Aorta (tissue), 5 donors: ENCODE measurements at places on chromosomes 6 and 20. TPM values are rescaled to one million over a fixed set of nuclear protein-coding genes. Genes with fewer than 3 reads are reported as not detected.

The ALDH8A1 gene
- total RNA-seq, result 1.6 TPM

DNA sequence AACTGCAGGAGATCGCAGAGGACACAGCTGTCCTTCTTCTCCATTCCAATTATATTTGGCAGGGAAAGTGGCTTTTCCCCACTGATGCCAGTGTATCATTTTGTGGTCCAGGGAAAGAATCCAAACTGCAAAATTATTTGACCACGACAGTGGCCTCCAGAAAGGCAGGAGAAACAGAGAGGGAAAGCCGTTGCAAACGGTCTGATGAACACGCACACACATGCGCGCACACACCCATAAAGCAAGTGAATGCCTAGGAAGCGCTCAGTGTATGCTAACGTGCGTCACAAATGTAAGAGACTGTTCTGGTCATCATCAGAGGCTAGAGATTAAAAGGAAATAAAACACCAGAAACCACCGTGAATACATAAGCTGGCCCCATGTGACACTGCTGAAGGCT is 54.0 kb downstream of the NPEPL1 start:
- DNase-seq, result no peak

DNA sequence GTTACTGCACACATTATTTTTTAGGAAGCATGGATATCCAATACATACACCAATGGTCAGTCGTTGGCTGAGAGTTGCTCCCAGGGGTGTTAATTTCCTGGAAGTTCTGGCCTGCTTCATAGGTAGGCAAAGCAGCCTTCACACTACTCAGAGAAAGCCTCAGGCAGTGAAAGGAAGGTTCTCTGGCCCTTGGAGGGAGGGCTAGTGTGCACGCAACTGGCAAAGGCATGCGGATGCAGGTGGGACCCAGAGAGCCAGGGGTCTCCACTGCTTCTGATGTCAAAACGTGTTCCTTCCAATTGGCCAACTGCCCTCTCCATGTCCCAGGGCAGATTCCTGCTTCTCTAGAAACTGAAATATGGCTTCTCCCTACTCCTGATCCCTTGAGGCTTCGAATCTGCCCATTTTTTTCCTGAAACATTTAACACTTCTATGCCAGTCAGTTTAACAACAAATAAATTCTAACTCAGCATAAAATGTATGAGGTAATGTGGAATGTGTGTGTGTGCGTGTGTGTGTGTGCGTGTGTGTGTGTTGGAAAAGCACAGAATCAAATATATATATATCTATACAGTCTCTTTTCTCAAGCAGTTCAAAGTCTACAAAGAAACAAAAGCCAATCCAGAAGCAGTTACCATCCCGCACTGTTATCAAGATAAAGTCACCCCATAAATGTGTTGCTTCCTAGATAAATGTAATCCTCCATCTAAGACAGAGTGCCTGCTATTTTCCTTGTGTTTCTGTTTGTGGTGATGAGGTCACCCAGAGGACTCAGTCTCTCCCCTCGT is 94.0 kb upstream of the HIVEP1 start:
- DNase-seq, result no peak

The PNLDC1 gene
- 0.26 TPM for total RNA-seq

DNA sequence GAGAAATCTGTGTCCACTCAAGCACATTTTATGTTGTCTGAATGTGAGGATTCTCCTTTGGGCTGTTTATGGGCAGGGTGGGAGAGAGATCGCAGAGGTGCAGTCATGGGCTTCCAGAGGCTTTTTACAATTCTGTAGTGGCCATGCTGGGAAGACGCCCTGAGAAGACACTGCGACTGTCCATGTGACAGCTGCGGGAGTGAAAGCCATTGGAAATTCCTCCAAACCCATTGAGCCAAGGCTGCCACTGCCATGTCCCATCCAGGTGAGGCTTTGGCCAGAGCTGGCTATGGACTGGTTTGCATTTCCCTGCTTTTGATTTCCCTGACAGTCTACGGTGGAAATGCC is 216.9 kb upstream of the ECI2 start:
- DNase-seq, result no peak

- no peak for DNase-seq
Observed at GRCh38 chr6:52317841-52318581, 33.5 kb upstream of the MCM3 start.

DNA sequence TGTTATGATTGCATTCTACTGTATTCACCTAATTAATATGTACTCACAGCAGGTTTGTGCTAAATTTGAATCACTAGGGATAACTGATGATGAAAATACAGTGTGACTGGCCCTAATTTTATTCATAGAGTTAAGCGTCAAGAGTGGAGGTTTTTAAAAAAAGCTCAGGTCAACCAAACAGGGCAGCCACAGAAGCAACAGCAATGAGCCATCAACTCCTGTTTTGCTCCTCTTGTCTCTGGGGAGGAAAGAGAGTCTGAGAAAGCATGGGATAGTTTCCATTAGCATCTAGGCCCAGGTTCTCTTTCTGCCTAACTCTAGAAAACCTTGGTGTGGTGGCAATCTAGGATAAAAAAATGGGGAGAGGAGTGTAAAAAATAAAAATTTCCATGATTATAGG is 122.1 kb downstream of the OGFRL1 start:
- no peak for DNase-seq

GRCh38 chr6:70479236-70479635 is 65.9 kb downstream of the FAM135A start:
- no peak for DNase-seq

The CLPSL1 gene
- total RNA-seq, result not detected

The CALHM6 gene
- 5.7 TPM for total RNA-seq

DNA sequence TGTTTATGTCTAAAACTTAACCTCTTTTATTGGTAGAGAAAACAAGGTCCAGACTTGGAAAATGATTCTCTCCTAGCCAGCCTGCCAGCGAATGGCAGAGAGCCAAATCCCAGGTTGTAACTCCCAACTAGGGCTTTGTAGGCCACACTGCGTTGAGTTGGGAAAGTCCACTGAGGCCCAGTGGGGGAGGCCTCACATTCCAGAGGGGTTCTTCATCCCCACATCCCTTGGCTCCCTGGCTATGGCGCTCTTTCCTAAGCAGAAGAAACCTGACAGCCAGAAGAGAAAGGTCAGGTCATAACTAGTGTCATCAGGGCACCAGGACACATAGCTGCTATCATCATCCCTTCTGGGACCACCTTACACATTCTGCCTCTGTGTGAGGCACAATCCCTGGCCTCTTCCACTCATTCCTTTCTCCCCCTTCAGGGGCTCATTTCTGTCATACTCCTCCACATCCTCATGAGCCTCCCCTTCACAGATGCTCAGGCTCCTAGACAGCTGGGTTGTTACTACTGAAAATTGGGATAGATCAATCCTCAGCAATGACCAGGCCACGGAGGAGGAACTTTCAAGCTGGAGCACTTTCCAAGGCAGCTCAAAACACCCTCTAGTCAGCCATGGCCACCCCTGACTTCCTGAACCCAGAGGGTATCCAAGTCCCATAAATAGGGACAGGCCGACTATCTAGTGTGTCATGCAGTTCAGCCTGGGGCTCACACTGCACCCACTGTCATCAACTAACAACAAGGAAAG is 48.6 kb downstream of the TCP11 start:
- DNase-seq, result peak; percentile 75

DNA sequence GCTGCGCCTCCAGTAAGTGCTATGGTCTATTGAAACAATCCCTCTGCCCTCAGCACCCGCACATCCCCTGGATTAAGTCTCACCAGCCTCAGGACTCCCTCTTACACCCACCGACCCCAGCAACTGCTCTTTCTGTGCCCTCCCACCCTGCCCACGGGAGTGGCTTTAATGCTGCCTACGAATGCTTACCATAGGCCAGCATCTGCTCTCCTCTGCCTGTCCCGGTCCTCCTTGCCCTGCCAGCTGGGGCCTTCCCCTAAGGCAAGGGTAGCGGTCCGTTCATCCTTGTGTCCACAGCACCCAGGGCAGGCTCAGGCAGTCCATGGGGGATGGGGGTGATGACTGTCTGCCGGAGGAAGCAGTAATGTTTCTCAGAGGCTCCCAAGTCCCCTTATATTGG is 4.1 kb downstream of the EBF4 start:
- DNase-seq, result no peak

- no peak for DNase-seq
Observed at GRCh38 chr20:8766868-8767390, 302.0 kb upstream of the PLCB4 start.

DNA sequence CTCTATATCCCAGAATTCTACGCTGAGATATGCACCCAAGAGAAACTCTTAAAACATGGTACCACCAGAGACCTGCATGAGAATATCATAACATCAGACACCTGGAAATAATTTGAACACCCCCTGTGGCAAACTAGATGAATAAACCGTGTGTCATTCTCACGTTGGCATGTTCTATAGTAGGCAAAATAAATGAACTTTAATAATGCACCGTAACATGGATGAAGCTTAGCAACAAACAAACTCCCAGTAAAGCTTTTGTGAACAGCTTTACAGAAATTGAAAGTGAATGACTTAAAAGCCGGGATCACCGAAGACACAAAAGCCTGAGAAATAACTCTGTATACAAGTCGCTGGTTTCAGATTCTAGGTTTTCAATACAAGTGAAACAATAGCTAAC is 1166.8 kb upstream of the CITED2 start:
- no peak for DNase-seq

GRCh38 chr20:34753706-34754461 is 49.7 kb downstream of the TP53INP2 start:
- DNase-seq, result no peak

GRCh38 chr6:34027445-34027936 is 118.4 kb downstream of the GRM4 start:
- DNase-seq, result no peak

DNA sequence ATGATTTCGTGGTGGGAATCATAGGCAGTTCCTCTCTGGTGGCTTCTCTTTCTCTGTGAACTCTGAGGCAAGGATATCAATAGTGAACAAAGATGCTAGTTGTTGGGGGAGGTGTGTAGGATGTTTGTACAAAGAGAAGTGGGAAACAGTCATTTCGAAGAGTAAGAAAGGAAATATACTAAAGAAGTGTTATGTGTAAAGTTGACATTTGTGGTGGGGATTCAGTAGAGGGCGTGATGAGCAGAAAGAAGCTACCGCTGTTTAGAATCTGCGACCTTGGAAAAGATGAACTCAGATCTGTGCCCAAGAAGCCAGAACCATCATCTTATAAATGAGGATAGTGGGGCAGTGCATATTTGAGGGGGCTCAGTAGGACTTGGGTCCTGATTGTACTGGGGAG is 11.4 kb downstream of the SLC35F1 start:
- no peak for DNase-seq

DNA sequence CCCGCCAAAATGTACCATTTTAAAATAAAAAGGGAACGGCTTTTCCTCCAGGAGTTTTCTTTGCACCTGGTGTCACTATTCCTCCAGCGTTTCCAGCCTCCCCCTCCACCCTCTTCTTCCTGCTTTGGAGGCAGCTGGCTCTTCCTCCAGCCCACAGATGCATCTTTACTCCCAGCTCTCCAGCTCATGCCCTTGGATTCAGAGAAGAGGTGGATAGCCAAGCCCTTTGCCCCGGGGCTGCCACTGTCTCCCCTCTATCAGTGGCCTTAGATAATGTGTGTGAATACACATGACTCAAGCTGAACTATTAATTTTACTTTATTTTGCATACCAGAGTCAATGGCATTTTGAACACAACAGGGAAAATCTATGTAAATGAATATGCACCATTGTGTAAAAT is 15.3 kb upstream of the CDH4 start:
- DNase-seq, result no peak

- no peak for DNase-seq
Observed at GRCh38 chr6:107712665-107713551, 111.2 kb downstream of the SCML4 start.

The PTPRT gene
- 0.18 TPM for total RNA-seq

- no peak for DNase-seq
Observed at GRCh38 chr6:17858584-17858983, 128.9 kb downstream of the KIF13A start.

- no peak for DNase-seq
Observed at GRCh38 chr6:99064834-99065233, 117.1 kb upstream of the FBXL4 start.

The ZKSCAN8 gene
- 20.7 TPM for total RNA-seq

DNA sequence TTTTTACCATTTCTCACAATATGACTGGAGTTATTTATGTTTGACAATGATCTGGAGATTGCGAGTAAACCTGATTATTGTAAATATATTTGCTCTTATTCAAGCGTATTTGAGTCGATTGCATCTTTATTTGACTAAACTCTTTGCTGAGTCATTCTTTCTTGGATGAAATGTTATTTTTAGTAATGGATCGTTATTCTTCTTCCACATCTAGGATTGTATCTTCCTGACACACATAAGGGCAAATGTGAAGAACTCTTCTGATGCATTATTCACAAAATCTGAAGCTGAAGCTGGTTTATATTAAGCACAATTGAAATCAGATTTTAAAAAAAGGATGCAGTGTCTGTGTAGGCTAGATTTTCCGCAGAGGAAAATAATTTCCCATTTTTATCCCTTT is 68.2 kb downstream of the SEL1L2 start:
- DNase-seq, result no peak

DNA sequence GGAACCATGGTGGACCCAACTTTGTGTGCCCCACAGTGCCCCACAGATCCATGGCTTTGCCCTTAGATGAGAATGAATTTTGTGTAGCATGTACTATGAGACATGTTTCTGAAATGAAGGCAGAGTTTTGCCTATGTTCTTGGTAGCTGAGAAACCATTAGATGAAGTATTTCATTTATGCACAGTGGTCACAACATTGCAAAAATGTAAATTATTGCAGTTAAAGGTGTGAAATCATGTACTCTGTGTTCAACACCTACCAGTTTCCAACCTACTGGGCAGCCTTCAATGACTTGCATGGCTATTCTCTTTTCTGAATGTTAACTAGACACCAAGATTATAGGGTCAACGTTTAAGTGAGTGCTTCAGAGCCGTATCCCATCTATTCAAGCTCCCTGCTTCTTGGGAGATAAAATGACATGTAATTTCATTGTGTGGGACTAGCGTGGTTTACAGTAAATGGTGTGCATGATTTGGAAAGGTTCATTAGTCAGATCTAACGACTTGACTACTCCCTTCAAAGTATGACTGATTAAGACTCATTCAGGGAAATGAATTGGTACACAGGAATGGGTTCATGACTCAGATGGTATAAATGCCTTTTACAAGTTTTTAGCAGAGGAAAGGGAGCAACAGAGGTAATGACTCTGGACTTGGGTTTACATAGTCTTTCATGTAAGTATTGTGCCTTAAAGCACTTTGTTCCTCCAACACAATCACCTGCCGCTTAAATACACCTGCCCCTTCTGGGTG is 106.1 kb upstream of the AKIRIN2 start:
- no peak for DNase-seq

GRCh38 chr6:156741287-156742073 is 35.7 kb upstream of the ARID1B start:
- DNase-seq, result no peak

DNA sequence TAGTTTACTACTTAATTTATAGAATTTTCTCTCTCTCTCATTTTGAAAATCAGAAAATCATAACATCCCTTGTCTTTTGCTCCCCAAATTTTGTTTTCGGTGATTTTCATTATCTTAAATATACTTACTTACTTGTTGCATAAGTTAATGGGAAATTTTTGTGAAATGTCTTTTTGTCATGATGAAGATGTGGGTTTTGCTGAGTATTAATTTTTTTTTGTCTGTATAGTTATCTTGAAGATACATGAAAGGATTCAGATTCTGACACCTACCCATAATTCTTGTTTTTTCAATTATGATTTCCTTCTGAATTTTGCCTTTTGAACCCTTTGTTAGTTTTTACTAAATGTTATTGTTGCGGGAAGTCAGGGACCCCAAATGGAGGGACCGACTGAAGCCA is 817.9 kb downstream of the EYS start:
- no peak for DNase-seq

- DNase-seq, result no peak
Observed at GRCh38 chr6:153720732-153721131, 318.3 kb upstream of the OPRM1 start.
